Activated CD4-positive, alpha-beta T cell treated with anti-CD3 and anti-CD28 coated beads, Interleukin-2, amount 50 U/mL, for 24 hours (primary cell): ENCODE measurements at places on chromosomes 4 and X.
A peak's percentile ranks its signal among the peaks of the same experiment; 100 is the strongest.

DNA sequence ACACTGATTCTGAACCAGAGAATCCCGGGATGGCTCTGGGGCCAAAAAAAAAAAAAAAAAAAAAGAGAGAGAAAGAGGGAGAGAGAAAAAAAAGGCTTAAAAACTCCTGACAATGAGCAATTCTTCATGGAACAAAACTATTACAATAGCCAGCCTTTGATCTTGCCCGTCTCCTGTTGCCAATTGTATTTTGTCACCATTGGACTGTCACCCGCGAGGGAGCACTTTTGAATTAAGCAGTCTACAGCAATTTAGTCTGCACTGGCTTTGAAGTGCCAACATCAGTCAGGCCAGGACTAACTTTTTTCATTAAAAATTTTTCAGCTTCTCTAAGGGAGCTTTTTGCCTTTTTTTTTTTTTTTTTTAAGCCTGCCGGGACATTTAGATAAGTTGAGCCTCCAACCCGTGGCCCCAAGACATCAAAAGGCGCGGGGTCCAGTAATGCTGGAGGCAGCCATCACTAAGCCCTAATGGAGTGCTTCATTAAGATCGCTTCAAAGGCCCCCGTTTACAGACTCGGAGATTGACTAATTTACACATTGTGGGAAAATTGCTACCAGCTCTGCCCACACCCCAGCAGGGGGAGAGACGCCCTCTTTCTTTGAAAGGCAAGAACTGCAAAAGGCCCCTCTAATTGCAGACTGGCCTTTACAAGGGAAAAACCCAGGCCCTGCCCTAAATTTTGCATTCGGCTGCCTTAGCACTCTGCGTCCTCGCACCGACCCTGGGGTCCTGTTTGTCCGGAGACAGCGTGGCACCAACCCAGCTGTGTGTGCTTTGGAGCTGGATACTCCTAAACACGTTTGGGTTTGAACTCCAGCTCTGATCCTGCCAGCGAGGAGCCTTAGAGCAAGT, 98.1 kb upstream of the MSX1 start:
- DNase-seq: no peak

DNA sequence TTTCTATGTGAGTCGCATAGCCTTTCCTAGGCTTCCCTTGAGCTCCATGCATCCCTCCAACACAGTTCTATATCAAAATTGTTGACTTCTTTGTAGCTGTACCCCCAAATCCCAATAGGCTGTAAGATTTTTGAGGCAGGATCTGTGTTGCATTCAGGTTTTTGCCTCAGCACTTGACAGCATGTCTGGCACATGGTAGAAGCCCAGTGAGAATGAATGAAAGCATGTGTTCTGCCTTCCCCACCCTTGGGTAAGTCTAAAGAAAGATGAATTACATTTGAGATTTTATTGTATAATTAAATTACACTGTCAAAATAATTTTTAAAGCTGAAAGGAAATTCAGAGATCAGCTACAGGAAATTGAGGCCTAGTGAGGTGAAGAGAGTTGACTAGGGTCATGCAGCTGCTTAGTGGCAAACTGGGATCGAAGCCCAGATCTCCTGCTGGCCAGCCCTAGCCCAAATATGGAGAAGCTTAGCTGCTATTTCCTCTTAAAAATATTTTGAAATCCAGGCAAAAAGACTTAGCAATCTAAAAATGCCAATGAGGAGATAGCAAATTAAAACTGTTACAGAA, 122.5 kb downstream of the SPATA18 start:
- no peak for DNase-seq

DNA sequence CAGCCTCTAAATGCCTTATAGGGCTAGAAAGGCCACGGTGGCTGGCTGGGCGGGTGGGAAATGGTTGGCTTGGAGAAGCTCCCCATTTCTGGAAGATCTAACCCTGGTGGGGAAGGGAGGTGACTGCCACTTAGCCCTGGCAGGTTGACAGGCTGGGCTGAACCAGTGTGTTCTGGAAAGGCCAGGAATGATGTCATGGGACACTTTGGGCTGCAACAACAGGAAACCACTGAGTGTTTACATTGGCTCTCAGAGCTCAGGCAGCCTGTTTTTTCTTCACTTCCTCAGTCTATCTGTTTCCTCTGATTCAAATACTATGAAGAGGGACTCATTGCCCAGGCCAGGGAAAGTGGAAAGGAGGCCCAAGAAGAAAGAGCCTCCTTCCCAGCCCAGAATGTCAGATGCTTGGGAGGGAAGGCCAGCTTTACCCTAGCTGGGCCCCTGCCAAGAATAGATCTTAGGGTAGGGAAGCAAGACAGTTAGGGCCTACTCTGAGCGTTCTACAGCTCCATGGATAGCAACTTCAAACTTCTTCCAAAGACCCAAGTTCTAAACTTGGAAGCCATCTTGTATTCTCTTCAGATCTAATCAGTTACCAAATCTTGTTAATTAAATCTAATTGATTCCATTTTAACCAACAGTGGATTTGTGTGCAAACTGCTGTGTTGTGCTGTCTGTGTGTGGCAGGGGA, 65.8 kb upstream of the MSN start:
- DNase-seq: peak; percentile 32

- no peak for DNase-seq
Measured at GRCh38 chr4:26289401-26289800, 31.4 kb upstream of the RBPJ start.

GRCh38 chrX:136967966-136968365, 65.8 kb downstream of the GPR101 start:
- no peak for DNase-seq

DNA sequence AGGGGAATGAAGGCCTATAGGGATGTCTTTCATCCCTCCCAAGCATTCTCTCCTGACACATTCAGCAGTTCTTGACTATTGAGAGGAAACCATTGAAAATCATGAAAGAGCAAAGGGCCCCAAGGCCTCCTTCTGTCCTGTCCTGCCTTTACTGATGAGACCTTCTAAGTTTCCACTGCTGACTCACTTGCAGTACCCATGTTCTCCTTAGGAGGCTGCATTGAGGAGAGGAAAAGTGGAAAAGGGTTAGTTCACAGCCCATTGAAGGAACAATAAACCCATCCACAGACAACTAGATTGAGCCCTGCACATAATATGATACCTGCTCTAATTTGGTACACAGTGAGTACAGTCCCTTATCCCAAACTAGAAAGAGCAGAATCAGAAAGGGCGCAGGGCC, 115.1 kb upstream of the PNPLA4 start:
- no peak for DNase-seq

- DNase-seq: no peak
Measured at GRCh38 chr4:117481742-117482141, 396.4 kb upstream of the TRAM1L1 start.

DNA sequence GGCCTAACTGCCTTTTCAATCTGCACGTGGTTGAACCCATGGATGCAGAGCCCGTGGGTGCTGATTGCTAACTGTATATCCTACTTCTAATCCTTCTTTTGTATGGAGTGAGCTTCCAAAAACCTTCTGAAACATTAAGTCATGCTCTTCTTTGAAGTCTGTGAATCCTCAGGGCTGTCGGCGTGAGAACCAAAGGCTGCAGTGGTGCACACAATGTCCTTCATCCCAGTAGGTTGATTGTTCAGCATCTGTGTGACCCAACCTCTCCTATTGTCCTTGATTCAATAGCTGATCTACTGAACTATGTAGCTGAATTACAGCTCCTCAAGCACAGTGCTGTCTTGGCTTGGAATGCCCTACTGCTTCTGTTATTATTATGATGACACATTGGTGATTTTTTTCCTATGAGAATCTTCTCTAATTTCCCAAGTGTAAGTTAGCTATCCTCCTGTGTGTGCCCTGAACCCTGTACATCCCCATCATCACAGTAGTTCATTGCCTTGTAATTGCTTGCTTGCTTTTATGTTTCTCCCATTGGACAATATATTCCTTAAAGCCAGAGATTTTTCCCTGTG, 294.6 kb downstream of the TRIML1 start:
- no peak for DNase-seq

DNA sequence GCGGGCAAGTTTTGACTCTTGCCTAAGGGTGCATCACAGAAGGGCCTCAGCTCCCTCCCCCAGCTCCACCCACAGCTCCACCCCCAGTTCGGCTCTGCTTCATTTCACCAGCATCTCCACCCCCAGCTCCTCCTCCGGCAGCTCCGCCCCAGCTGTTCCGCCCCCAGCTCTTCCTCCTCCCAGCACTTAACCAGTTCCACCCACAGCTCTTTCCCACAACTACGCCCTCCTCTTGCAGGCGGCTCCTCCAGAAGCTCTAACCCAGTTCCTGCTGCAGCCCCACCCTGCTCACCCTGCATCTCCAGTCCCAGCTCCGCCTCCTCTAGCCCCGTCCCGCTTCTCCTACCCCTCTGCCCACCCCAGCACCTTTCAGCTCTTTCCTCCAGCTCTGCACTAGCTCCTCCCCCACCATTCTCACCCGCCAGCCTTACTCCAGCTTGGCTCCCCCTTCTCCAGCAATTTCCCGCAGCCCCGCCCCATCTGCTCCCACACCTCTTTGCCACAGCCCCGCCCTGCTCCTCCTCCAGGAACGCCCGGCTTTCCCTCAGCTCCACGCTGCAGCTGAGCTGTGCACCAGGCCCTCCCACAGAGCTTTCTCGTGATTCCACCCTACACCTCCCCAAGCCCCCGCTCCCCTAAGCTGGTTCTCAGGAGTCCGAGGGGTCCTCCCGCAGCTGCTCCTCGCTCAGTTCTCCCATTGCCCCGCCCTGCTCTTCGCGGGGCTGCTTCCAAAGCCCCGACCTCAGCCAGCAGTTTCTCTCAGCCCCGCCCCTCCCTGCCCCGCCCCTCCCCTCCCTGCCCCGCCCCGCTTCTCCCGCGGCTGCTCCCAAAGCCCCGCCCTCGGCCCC, 1.3 kb upstream of the EOLA1 start:
- peak; percentile 62 for DNase-seq

DNA sequence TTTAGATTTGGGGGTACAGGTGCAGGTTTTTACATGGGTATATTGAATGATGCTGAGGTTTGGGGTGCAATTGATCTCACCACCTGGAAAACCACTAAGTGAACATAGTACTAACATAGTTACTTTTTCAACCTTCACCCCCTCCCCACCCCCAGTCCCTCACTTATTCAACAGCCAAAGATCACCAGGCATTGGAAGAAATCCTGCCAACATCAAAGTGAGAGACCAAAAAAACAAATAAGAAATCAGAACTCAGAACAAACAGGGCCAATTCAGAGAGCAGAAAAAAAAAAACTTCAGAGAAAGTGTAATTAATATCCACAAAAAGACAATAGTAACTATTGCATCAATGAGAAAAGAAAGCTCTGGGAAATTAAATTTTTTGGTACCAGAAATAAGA, 20.5 kb upstream of the LAP3 start:
- DNase-seq: no peak

DNA sequence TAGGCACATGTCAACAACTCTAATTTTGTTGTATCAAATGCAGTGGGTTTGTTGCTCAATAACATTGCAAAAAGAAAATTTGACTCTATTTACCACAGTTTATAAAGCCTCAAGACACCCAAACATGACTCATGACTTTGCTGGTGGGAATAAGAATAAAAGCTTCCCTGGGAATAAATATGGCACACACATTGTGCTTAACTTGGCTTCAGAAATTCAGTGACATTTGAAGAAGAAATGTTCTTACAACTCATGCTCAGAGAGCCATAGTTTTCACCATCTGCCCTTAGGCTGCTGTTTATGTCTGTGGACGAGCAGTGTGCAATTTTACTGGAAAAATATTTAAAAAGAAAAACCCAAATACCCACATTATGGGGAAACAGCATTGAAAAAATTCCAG, 60.9 kb downstream of the SPATA18 start:
- DNase-seq: no peak

- DNase-seq: no peak
Measured at GRCh38 chrX:154761977-154762536, 607 bp upstream of the DKC1 start.

DNA sequence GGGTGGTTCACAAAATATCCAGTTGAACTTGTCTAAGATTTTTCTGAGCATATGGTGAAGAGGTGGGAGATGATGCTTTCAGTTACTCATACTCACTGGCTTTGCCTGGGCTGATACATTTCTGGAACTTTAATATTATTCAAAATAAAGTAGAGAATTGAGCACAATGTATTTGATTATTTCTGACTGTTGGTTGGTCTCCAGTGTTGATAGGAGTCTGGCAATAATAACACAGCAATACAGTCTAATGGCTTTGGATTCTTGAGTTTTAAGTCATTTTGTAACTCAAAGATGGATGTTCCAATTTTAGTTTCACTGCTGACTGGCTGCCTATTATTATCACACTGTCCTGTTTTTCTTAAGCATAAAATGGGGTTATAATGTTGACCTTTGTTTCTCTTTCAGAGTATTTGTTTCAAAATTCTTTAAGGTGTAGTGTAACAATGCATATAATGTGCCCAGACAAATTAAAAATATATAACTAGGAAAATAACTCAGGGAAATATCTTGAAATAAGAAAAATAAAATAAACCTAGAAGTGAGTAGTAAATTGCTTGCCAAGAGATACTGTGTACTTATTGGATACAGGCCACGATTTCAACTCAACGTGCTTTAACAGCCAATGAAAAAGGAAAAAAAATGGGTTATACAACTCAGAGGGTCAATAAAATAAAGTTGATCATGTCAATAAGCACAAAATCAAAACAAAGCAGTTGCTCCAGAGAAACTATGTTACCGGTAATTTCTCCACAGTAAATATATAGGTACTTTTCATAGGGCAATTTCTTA, 99.0 kb downstream of the ARSJ start:
- no peak for DNase-seq

DNA sequence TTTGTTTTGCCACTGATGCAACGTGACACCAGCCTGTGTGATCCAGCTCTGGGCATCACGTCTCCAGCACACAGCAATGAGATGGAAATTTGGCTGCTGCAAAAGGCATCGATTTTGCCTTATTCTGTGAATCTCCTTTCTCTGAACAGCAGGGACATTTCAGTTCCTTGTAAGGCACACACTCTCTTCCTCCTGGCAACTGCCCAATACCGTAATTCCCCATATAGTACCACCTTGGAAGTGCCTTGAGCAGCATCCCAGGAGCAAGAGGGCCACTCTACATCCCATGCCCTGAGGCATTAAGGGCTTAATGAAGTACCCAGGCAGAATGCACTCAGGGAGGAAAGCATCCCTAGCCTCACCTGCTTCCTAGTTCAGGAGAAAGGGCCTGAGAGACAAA, 10.5 kb upstream of the MAMLD1 start:
- DNase-seq: no peak

- DNase-seq: no peak
Measured at GRCh38 chr4:128323401-128323800, 35.8 kb upstream of the PGRMC2 start.

- no peak for DNase-seq
Measured at GRCh38 chr4:147101678-147102077, 156.0 kb upstream of the TTC29 start.

- no peak for DNase-seq
Measured at GRCh38 chr4:35461931-35462659, 782.2 kb downstream of the ARAP2 start.

GRCh38 chr4:168725930-168726329, 229.1 kb downstream of the PALLD start:
- DNase-seq: no peak

- DNase-seq: no peak
Measured at GRCh38 chrX:7815166-7815805, 27.7 kb upstream of the VCX start.

- no peak for DNase-seq
Measured at GRCh38 chr4:8090744-8091301, 67.8 kb downstream of the ABLIM2 start.
